Activated CD4-positive, alpha-beta T cell treated with anti-CD3 and anti-CD28 coated beads for 36 hours (primary cell): ENCODE measurements at places on chromosomes 2 and 18.

- DNase-seq = no peak
Observed at GRCh38 chr18:8833480-8833879, 128.1 kb downstream of the MTCL1 start.

- DNase-seq = no peak
Observed at GRCh38 chr18:49812286-49813068, 856 bp downstream of the ACAA2 start.

- no peak for DNase-seq
Observed at GRCh38 chr18:38198526-38198925, 632.9 kb upstream of the CELF4 start.

- DNase-seq = no peak
Observed at GRCh38 chr2:117774716-117775115, 39.8 kb upstream of the DDX18 start.

GRCh38 chr2:30293303-30293921 is 62.1 kb downstream of the LBH start:
- DNase-seq = peak; percentile 26

GRCh38 chr2:176234940-176235339 is 34.3 kb upstream of the MTX2 start:
- DNase-seq = no peak

DNA sequence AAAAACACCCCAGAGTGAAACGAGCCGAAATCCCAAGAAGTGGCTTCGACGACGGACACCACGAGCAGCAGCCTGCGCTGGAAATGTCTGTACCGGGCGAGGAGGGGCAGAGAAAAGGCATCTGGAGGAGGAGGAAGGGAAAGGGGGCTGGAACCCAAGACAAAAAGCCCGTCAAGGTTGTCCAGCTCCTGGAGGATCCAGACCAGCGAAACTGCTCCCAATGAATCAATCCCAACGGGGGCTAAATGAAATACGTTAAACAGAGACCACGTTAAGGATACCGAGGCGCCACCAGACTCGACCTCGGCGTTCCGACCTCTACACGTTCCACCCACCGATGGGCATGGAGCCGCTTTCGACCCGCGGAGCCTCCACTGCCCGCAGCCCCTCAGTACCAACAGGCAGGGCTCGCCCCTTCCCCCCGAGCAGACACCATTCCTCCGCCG is 400 bp downstream of the CCDC88A start:
- DNase-seq = no peak

GRCh38 chr2:31222071-31222470 is 4.8 kb upstream of the CAPN14 start:
- DNase-seq = no peak

DNA sequence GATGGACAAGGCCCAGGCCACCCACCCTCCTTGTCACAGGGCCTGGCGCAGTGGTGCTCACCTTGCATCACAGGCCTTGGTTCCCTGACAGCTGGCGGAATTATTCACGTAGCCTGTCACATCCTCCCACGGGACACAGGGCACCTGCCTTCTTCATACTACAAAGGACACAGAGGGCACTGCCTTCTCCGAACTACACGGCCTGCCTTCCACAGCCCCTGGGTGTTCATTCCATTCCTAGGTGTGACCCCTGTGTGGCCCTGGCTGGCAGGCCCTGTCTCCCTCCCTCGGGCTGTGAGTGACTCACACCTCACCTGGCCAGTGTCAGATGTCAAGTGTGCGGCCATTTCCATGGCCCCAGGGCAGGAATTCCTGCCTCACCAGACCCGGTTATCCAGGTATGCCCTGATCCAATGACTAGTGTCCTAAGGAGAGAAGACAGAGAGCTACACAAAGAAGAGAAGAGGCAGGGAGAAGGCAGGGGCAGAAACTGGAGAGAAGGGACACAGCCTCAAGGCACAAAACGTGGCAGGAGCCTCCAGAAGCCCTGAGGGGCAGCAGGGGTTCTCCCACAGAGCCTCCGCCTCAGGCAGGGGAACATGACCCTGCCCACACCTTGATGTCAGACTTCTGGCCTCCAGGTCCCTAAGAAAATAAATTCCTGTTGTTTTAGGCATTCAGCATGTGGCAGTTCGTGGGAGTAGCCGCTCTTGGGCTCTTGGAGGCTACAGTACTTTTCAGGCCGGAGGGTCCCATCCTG is 43.4 kb downstream of the MBP start:
- DNase-seq = no peak

DNA sequence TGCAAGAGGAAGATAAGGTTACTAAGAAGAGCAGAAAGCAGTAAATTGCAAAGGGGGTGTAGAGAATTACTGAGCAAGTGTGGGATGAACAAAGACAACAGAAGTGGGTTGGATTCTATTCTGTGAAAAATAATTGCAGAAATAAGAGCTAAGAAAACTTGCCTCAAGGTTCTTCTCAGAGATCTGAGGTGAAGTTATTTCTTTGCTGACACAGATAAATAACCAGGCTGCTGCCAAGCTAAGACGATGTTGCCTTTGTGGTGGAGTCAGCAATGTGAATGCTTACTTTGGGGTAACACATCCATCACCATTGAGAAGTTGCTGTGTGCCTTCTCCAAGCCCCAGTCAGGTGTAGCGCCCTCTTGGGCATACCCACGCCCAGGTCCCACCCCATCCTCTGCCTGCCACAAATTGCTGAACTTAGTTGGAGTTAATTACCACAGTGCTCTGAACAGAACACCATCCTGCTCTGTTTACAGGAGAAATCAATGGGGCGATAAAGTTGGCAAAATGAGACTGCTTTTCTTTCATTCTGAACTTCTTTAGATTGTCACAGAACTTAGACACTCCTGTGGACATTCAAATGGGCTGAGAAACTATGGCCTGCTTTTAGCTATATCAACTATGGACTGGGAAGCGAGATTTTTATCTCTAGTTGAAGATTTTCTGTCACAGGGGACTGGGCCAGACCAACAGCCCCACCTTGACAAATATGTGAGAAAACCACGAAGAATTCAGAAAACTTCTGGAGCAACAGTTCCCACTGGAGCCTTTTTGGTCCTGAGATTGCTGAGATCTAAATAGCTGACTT is 283.6 kb downstream of the TMX3 start:
- no peak for DNase-seq

DNA sequence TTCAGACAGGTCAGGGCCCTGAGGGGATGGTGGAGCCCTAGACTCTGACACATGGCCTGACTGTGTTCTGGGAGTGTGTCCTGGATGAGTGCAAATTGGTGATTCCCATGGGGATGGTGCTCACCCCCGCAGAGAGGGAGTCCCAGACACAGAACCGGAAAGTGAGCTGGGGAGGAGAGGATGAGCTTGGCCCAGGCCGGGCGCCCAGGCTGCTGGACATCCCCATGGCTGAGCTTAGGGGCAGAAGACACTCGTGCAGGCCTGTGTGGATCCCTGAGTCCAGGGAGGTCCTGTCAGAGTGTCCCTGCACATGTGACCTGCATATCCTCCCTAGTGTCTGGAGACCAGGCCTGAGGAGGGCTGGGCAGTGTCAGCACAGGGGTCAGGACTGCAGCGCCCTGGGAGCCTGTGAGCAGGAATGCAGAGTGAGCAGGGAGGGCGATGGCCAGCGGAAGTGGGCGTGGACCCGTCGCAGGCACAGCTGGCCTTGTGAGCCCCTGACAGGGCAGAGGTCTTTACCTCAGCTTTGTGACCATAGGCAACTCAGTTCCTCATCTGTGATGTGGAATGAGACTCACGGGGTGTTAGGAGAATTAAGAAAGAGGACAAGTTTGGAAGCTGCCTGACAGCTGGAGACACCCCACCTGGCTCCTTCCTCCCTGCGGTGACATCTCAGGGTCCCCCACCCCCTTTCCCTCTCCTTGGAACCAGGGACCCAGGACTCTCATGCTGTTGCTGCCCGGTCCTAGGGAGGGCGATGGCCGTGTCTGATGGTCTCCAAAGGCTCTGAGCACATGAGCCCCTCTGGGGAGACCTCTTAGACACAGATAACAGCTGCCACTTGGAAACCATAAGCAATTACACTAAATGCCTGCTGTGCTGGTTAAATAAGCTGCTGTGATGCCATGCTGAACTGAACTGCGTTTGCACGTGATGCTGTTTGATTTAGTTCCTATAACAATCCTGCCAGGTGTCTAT is 62.6 kb upstream of the HS6ST1 start:
- DNase-seq = no peak

- DNase-seq = no peak
Observed at GRCh38 chr2:25567406-25567805, 106.0 kb downstream of the DTNB start.

DNA sequence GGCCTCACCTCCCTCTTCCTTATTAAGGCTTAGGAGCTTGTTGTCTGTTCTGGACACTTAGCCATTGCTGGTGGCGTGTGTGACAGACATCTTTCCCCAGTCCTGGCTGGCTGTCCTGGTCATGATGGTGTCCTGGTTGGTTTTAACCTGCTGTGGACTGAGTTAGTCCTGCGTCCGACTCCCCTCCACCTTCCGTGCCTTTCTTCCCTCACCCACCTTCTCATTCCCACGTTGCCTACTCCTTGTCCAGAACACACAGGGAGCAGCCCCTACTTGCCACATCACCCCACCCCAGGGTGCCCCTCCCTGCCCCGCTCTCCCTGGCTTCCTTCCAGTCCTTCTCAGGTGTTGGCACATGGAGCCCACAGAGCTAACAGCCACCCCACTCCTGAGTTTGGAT is 9.5 kb downstream of the ANO7 start:
- no peak for DNase-seq

GRCh38 chr2:161436411-161436810 is 20.3 kb downstream of the TBR1 start:
- no peak for DNase-seq

DNA sequence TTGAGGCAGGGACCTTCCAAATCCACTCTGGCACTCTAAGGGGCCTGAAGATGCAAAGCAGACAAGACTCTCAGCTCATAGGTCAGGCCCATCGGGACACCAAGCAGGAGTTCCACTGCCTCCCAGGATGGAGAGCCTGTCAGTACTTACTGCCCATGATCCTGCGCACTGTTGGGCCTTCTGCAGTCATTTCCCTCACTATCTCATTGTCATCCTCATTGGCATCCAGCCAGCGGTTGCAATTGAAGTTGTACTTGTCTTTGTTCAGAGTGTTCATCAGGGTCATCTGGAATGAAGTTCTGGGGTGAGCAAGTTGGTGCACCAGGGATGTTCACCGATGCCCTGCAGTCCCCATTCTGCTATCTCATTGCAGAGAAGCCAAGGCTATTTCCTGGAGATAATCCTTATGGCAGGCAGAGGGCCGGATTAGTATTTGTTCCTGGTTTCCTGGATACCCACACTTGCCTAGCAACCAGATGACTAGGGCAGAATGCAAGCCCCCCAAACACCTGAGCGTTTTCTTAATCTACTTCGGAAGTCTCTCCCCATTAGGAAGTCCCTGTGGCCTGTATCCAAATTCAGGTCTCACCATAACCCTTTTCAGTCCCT is 65.1 kb downstream of the LOXHD1 start:
- no peak for DNase-seq
